RCC 7860 (cell line): ENCODE measurements at places on chromosomes 12 and 14.

GRCh38 chr12:29211696-29212095 is 62.6 kb downstream of the FAR2 start:
- DNase-seq, result no peak

DNA sequence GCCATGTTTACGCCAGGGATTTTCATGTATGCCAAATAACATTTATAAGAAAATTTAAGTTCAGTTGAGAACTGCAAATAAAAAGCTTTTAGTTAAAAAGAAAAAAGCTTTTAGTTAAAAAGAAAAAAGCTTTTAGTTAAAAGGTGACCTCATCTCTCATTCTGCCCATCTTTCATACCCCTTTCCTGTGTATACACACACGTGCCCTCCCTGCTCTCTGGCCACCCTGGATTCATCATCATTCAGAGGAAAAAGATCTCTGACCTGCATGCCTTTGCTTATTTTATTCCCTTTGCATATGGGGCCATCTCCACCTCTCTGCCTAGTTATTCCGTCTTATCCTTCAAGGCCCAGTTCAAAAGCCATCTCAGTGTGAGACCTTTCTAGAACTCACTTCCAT is 38.1 kb upstream of the CDK17 start:
- DNase-seq, result no peak

- DNase-seq, result no peak
Measured at GRCh38 chr12:119363490-119363889, 29.0 kb downstream of the CCDC60 start.

DNA sequence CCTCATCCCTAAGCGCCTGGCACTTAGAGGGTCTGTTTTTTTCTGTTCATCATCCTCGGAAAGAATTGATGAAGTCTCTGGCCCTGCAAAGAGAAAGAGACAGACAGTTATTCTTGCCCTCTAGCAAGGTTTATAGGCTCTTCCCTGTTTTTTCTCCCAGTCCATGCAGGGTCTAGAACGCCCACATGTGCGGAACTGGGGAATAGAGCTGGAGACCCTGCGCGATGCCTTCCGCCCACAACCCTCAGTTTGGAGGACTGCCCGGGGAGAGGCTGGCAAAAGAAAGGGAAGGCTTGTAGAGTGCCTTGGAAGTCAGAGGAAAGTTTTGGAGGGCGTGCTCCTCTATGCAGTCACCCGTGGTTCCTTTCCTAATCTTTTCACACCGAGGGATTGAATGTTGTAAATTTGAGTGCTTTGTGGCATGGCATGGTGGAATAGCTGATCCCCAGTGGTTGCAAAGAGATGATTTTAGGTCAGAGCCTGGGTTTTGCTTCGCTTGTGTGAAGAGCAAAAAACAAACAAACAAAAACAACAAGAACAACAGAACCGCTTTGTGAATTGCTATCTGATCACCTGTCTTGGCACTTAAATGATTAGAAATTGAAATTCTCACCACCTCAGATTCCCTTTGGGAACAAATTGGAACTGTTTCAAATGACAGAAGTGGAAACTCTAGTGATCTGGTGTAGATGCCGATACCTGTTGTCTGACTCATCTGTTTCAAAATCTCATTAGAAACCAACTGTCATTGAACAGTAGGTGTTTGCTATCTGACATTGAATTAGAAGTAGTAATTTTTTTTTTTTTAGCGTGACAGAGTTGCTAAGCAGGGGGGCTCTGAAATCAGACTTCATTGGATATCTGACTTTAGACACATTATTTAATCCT is 947 bp downstream of the GAS2L3 start:
- peak; percentile 31 for DNase-seq

GRCh38 chr12:30837595-30837994 is 82.8 kb upstream of the CAPRIN2 start:
- no peak for DNase-seq

DNA sequence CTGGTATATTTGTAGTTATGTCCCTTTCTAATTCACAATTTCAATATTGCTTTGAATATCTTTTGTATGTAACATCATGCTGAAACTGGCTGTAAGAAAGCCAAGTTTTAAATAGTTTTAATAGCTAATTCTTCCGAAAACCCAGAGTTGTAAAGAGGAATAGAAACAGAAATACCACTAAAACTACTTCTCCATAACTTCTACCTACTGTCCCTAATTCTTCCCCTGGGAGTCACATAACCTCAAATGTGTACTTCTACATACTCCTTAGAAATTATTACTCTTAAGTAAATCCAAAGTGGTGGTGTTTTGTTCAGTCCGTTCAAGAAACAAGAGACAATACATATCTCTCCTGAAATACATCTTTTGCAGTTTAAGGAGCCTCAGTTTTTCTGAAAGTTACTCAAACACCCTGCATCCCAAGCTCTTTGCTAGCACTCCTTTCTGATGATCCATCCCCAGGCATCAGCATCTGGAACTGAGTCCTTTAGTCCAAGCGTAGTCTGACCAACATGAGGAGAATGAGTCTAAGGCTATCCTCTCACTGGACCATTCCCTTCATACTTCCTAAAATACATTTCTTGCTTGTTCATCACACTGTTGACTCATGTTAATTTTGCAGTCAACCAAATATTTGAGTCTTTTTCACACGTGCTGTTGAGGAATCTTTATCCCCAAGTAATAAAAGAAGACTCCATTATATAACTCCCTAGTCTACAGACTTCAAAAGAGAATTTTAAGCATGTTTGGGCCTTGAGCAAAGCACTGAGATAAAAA is 214.3 kb upstream of the NUDT4 start:
- no peak for DNase-seq

GRCh38 chr14:29643433-29644211 is 284.0 kb downstream of the PRKD1 start:
- no peak for DNase-seq

DNA sequence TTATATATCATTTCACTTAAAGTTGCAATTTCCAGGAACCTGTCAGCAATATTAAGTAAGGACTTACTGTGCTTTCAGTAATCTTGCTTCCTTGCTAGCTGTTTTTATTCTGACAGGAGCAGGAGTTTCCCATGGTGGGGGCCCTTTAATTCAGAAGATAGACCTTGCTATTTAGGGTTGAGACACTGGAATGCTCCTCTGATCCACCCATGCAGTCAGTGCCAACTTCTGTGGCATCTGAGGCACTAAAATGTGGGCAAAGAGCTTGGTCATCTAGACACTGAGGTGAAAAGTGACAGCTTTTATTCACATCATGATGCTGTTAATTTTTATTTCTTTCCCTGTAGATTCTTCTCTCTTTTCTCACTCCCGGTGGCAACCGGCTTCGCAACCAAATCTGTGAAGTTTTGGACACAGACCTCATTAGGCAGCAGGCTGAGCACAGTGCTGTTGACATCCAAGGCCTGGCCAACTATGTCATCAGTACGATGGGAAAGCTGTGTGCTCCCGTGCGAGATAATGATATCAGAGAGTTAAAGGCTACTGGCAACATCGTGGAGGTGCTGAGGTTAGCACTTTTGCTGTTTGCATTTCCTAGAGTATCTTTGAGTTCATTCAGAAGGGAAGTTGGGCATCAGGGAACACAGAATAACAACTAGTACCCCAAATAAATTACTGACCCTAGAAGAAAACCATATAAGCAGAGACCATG is 18.8 kb downstream of the TCP11L2 start:
- no peak for DNase-seq

DNA sequence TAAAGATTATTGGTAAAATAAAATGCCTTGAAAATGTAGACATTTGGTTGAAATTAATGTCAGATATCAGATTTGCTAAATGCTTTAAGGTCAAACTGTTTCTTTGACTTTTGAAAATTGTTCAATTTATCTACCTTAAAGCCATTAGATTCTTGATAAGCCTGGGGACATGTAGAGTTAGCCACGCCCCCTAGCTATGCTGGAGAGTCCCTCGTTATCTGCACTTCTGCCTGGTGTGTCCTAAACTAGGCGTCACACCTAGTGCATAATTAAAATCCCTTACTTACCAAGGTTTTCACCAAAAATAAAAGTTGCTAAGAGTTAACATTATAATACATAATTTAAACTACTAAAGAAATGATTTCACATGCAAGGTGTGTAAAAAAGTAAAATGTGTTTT is 79.5 kb downstream of the EGLN3 start:
- no peak for DNase-seq

DNA sequence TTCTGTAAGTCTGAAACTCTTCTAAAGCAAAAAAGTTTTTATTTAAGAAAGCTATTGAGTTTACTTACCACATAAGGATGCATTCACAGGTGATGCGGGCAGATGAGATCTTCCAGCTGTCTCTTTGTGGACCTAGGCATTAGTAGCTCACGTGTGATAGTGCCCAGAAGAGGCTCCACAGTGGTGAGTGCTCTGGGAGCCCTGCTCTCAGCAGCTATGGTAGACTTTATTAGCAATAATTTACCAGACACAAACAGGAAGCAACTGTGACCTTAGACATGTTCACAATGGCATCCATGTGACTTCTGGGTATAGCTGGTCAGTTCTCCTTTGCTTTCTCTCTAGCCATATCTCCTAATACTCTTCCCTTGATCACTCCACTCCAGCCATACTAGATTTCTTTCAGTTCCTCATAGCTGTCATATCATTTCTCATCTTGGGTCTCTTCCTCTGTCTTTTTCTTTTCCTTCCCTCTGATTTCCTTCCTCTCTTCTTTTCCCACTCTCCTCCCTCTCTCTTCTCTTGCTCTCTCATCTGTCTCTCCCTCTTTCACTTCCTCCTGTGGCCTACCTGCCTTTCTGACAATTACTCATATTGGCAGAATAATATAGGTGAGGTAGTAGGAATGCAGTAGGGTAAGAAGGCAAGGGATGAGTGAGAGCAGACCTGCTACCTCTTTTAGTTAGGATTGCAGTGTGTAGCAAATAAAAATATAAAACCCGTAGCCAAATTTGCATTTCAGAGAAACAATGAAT is 75.2 kb upstream of the SCAF11 start:
- no peak for DNase-seq

GRCh38 chr14:24213866-24214662 is 776 bp upstream of the CHMP4A start:
- DNase-seq, result no peak

DNA sequence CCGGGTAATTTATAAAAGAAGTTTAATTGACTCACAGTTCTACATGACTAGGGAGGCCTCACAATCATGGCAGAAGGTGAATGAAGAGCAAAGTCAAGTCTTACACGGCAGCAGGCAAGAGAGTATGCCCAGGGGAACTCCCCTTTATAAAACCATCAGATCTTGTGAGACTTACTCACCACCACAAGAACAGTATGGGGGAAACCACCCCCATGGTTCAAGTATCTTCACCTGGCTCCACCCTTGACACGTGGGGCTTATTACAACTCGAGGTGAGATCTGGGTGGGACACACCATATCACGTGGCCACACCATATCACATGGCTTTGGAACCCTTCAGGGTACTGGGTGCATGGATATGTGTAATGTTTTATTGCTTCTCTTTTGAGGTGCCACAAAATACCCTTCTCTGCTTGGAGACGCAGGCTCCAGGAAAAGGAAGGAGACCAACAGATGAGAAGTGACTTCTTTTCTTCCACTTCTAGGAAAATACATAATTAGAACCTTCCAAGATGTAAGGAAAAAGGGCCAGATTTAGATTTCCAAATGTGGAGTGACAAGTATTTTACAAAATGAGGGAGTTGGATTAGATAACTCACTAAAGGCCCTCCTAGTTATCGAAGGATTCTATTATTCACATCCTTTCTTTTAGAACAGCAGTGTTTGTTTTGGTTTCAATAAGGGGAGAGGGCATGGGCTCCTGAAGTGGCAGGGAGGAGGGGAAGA is 33.1 kb upstream of the ETFBKMT start:
- DNase-seq, result no peak

GRCh38 chr12:1305791-1306500 is 288.4 kb downstream of the FBXL14 start:
- no peak for DNase-seq

- no peak for DNase-seq
Measured at GRCh38 chr12:65147312-65147905, 22.0 kb upstream of the LEMD3 start.

DNA sequence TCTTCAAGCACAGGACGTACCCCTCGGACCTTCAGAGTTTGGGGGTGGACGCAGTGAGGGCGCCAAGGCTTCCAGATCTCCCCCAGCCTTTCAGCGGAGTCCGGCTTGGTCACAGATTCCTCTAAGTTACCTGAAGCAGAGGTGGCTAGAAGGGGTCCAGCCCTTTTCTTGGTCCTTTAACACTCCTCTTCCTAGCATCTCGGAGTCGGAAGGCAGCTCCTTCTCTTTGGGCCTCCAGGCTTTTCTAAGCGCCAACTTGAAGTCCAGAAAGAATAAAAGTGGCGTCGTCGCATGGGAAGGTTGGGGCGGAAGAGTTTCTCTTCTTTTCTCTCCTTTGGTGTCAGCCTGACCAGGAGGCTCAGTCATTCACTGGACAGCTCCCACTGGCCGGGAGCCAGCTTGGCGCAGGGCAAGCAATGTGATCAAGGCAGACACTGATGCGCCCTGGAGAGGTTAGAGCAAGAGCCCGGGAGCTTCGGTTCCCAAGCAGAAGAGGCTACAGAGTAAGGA is 9.6 kb downstream of the OR6S1 start:
- peak; percentile 31 for DNase-seq
